ENCODE measurements at places on chromosomes 5 and 9.

- no peak for DNase-seq
Measured at GRCh38 chr5:156815988-156816599, 34.0 kb upstream of the PPP1R2B start.

DNA sequence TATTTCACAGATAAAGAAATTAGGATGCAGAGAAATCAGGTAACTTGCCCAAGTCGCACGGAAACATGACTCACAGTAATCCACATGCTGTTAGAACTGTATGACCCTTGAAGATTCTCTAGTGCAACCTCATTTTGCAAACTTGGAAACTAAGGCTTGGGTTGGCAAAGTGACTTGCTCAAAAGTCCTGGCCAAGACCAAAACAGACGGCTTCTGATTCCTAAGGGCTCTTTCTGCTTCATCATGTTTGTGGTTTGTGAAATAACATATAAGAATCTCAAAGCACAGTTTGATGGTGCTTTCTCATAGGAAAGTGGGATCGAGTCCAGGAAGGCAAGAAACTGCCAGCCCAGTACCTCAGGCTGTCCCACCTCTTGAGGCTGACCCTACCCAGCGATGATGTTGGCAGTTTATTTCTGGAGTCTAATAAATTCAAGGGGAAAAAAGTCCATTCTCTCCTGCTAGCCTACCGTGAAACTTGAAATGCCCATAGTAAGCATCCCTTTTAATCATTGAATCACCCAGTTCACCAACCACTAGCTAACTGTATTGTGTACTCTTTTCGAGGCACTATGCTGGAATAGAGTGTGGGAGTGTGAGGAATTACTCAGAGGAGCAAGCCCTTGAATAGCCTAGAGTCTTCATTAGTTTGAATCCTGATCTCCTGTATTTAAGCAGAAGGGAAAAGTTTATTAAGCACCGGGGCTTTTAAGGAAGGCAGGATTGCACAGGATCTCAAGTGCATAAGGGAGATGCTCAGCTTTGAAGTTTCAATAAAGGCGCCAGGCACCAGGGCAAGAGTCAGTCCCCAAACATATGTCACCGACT is 14.1 kb downstream of the CAPSL start:
- no peak for DNase-seq

DNA sequence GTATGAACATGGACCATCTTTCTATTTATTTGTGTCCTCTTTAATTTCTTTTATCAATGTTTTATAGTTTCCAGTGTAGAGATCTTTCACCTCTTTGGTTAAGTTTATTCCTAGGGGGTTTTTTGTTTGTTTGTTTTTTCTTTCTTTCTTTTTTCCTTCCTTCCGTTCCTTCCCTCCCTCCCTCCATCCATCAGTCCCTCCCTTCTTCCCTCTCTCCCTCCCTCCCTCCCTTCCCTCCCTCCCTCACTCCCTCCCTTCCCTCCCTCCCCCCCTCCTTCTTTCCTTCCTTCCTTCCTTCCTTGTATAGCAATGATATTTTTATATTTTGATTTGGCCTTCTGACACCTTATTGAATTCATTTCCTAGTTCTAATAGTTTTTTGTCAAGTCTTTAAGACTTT is 23.4 kb upstream of the IGFBPL1 start:
- no peak for DNase-seq

GRCh38 chr5:141525653-141526052 is 36.8 kb downstream of the PCDHGC5 start:
- no peak for DNase-seq

DNA sequence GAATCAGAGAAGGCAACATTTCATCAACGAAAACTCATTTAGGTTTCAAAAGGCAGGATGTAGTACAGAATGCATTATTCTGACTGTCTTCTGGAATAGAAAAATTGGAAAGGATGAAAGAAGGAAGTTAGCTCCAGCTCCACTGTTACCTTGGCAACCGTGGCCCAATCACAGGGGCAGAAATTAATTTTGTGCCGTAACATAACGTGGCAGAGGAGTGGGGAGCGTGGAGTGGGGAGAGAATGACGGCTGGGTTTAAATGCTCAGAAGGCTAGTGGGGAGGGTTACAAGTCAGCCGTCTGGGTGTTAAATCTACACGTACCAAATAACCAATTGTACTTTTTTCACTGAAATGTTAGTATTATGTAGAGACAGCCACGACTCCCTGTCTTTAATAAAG is 32.3 kb upstream of the EQTN start:
- DNase-seq = no peak

DNA sequence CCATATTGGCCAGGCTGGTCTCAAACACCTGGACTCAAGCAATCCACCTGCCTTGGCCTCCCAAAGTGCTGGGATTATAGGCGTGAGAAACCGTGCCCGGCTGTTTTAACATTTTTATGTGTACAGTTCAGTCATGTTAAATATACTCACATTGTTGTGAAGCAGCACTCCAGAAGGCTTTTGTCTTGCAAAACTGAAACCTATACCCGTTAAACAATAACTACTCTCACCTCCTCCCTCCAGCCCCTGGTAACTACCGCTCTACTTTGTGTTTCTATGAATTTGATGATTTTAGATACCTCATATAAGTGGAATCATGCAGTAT is 23.1 kb upstream of the SHB start:
- DNase-seq = no peak

GRCh38 chr5:74316064-74316603 is 324.4 kb downstream of the ENC1 start:
- no peak for DNase-seq

DNA sequence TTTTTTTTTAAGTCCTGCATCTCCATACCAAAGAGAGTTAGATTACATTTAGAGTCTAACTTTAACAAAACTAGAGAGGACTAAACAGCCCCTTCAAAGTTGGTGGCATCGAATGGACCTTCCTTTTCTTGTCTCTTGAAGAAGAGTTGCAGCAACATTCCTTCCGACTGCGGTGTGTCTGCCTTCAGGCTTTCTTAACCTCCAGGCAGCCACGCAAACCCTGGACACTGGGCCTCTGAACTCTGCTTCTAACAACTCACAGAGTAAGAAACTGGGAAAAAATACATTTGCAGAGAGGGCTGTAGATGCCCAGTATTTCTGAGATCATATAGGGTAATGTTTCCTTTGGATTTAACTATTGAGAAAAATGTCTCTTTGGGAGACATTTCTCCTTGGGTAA is 120.5 kb upstream of the MAST4 start:
- peak; percentile 18 for DNase-seq

- DNase-seq = no peak
Measured at GRCh38 chr5:76663573-76663972, 40.4 kb upstream of the F2RL2 start.

- DNase-seq = no peak
Measured at GRCh38 chr9:12817702-12818101, 42.9 kb downstream of the LURAP1L start.

DNA sequence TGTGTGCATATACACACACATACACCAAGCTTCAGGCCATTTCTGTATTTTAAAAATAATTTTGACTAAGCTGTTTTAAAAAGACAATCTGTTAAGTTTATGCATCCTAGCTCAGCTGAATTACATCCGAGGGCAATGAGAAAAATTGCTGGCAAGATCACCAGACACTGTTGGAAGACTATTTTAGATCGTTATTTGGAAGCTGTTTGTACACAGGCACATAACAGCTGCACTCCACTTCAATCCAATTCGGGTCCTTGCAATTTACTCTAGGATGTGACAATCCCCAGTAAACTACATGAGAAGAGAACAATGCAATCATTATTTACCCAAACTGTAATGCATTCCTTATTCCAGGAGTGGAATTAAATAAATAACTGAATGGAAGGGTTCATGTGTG is 79.3 kb upstream of the RASA1 start:
- no peak for DNase-seq

GRCh38 chr5:6715758-6716628 is 2.8 kb downstream of the TENT4A start:
- no peak for DNase-seq

DNA sequence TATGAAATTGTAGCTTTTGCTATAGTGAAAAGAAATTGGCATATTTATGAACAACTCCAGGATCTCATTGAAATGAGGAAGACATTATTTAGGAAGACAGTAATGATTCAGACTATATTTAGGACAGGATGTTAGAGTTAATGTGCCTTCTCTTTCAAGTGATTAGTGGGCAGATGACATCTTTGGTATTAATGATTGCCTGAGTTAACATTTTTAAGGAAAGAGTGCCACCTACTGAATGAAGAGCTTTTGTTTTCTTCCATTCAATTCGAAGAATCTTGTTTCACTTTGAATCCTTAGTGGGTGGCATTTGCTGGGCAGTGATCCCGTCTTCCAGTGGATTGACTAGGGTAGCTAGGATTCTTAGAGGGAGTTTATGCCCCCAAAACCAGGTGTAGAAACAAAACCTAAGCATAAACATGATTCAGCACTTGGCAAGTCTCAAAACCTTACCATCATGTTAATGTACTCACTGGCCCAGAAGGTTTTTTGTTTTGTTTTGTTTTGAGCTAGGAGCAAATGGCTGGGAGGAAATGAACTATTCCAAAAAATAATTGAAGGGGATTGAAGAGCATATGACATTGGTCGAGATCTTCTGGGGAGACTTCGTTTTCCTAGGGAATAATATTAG is 23.2 kb downstream of the MAP3K1 start:
- DNase-seq = no peak

DNA sequence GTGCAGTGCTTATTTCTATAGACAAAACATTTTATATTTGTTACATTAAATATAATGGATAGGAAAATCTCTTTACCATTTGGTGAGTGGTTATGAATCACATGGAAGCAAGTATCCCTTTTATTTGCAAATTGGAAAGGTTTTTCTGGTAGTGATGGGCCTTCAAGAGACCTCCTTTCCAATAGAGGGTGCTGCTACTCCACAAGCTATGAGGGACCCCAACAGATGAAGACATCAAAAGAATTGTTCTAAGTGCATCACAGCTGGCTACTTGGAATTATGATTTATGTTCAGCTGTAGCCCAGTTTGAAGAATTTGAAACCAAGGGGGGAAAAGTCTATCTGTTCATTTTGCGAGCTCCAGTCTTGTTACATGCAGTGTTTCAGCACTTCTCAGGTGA is 493.7 kb upstream of the SGCD start:
- no peak for DNase-seq

DNA sequence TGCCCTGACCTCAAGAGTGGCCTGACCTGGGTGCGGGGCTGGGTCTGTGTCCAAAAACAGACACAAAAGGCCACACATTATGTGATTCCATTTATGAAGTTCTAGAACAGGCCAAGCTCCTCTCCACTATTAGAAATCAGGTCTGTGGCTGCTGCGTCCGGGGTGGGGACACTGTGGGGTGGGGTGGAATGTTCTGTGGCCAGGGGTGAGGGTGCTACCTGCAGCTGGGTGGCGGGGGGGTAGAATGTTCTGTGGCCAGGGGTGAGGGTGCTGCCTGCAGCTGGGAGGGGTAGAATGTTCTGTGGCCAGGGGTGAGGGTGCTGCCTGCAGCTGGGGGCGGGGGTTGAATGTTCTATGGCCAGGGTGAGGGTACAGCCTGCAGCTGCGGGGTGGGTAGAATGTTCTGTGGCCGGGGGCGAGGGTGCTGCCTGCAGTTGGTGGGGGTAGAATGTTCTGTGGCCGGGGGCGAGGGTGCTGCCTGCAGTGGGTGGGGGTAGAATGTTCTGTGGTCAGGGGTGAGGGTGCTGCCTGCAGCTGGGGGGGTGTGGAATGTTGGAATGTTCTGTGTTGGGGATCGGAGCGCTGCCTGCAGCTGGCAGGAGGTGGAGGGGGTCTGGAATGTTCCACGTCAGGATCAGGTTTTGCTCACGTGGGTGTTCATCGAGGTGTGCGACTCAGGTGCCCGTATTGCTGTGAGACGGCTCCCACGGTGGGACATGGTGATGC is 8.3 kb downstream of the LCN12 start:
- no peak for DNase-seq

GRCh38 chr5:36450229-36451014 is 148.7 kb upstream of the RANBP3L start:
- no peak for DNase-seq

DNA sequence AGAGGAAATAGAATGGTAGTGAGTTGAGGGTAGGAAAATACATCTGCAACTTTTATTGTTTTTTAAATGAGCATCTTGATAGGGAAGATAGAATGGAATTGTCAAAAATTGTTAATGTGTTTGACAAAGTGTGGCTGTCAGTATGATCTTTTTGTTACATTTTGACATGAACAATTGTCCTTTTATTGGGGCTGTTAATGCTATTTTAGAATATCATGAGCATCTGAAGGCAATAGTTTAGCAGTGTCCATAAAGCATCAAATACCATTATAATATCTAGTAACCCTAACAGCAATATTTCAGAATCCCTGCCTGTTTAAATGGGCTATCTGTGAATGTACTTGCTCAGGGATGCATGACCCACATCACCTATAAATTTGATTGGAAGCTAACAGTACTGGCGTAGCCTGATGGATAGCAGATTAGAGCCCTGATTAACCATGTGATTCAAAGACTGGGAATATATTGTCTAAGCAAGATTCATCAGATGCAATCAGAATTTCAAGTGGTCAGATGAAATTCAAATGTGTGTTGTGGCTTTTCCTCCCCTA is 37.8 kb downstream of the TLE4 start:
- DNase-seq = no peak

DNA sequence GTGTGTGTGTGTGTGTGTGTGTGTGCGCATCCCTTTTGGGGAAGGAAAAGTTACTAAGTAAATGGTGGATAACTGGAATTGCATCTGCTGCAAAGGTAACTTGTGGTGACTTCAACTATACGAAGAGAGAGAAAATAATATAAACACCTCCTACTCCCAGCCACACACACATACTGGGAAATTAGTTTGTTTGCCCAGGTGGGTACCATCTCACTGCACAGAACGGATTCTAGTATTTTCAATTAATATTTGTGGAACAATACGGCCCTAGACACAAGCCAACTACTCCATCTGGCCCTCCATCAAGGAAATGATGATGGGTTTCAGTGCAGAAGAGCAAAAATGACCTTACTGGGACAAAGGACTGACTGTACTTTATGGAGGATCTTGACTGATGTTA is 32.2 kb upstream of the TXN start:
- DNase-seq = no peak

GRCh38 chr5:112707187-112708102 is 30.2 kb upstream of the APC start:
- peak; percentile 98 for DNase-seq

GRCh38 chr9:87461256-87461655 is 36.4 kb upstream of the DAPK1 start:
- no peak for DNase-seq

DNA sequence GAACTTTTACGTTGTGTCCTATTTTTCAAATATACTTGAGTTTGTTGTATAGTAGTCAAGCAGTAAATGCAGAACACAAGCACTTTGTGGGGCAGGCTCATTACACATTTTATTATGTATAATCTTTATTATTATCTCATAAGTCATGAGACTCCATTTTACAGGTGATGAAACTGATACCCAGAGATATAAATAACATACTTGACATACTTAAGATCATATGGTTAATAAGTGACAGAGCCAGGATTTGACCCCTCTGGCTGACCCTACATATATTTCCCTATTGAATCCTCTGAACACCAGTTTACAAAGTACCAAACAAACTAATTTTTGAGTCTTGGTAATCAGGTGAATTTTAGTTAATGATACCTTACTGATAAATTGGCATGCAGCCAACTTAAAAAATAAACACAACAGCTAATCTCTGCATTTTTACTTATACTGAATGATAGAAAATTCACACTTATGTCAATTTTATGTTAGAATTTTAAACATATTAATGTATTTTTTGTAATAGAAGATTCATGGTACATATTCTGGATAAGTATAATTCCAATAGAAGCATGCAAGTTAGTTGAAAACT is 305.0 kb upstream of the MEF2C start:
- no peak for DNase-seq

Data from Right ventricle myocardium inferior (tissue), 1 donor.